T follicular helper cell (primary cell): ENCODE measurements at places on chromosomes 16 and 17.

DNA sequence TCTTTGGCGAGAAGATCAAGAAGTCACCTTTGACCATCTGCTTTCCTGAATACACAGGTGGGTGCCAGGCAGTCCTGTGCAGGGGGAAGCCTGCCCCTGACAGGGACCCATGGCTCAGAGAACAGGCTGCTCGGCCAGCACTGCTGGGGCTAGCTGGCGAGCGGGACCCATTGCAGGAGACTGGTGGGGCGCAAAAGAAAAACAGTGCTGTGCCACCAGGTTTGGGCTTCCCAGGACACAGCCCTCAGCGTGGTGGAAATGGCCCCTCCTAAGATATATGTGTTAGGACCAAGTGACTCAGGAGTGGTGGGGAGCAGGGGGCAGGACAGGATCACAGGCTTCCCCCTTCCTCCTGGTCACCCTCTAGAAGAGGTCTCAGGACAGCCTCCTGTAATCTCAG lies 73.9 kb downstream of the AMFR start:
- DNase-seq = no peak

DNA sequence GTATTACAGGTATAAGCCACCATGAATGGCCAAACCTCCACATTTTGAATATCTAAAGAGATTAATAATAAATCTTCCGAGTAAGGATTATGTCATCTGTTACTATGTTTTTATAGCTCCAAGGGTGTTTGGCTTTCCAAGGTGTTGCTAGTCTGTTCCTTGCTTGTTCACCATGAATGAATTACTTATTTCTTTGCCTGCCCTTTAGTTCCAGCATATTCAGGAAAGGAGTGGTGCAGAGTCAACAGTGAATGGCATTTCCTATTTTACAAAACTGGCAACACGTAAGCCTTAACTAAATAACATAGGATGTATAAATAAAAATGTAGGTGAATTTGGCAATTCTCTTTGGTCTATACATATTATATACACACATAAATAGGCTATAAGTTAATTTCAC lies 70.3 kb downstream of the MYO1D start:
- DNase-seq = no peak

GRCh38 chr17:45093444-45094110 lies 32.5 kb downstream of the NMT1 start:
- DNase-seq = no peak

DNA sequence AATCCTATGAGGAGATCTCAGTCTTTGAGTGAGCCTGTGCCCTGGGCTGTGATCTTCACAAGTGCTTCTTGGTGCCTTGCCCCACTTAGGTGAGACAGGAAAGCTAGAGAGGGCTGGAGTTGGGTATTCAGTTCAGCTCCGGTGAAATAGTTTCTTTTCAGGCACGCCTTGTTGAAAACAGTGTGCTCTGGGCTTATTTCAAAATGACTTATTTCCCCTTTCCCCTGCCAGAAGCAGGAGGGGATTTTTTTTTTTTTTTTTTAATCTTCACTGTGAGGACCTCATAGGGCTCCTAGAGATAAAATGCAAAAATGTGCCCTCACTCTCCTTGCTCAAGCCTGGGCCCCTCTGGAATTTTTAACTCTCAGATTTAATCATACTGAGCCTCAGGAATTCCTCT lies 27.2 kb downstream of the MOSMO start:
- DNase-seq = no peak

DNA sequence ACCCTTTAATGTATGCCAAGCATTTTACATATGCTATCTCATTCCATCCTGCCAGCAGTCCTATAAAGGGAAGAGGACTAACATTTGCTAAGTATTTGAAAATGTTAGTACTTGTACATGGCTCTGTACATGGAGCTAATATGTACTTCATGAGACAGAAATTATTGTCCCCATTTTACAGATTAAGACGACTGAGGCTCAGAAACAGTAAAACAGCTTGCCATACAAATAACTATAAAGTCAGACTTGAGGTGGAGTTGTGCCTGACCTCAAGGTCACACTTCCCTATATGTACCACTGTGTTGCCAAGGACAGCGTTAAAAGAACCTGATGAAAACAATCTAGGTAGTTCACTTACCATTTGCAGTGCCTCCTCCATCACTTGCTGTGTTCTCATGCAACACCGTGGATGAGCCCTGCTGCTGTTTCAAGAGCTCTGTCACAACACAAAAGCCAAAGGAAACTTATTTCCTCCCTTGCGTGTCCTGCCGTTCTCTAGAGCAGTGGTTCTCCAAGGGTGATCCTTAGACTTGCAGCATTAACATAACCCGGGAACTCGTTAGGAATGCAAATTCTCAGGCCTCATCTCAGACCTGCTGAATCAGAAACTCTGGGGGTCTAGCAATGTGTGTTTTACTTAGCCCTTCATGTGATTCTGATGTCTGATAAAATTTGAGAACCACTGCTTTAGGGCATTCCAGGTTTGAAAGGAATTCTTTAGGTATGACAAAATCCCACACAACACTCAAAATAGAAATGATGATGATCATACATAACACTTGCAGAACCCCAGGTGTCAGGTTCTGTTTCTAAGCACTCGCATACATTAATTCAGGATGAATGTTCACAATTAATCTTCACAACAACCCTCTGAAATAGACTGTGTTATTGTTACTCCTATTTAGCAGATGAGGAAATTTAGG lies 51.2 kb upstream of the MTMR4 start:
- no peak for DNase-seq

GRCh38 chr16:17235147-17235815 lies 235.5 kb downstream of the XYLT1 start:
- no peak for DNase-seq

DNA sequence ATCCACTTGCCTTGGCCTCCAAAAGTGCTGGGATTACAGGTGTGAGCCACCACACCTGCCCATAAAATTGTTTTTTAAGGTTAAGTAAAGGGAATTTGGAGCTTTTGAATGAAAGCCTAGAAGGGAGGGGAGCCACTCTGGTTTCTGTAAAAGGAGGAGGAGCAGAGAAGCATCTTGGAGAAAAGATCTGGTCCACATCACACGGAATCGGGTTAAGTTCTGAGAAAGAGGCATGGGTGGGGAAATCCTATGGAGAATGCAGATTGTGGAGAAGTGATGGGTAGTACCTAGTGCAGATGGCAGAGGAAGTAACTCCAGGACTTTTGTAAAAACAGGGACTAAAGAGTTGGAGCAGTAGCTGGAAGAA lies 18.3 kb upstream of the CEP112 start:
- DNase-seq = no peak

- no peak for DNase-seq
Measured at GRCh38 chr17:45265821-45266220, 3.9 kb upstream of the SPATA32 start.

- no peak for DNase-seq
Measured at GRCh38 chr17:36942019-36942599, 4.8 kb downstream of the LHX1 start.
